ENCODE measurements at places on chromosomes 2 and 18.

DNA sequence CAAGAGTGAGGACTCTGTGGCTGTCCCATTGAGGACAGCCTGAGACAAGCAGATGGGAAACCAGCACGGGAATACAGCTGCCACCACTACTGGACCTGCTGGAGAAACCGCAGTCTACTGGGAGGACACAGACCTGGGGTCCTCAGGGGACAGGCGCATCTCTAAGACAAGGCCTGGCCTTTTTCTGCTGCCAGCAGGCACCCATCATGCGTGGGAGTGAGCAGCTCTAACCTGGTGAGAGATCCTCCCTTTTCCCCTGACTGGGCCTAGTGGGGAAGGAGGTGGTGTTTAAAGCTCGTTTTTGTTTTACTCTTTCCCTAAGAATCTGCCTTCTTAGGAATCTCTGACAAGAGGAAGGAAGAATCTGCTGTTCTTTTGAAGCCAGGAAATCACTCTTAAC lies 36.6 kb downstream of the CYRIA start:
- DNase-seq, result no peak

- DNase-seq, result peak; percentile 73
Observed at GRCh38 chr2:178514664-178515063, 34.4 kb downstream of the PLEKHA3 start.

DNA sequence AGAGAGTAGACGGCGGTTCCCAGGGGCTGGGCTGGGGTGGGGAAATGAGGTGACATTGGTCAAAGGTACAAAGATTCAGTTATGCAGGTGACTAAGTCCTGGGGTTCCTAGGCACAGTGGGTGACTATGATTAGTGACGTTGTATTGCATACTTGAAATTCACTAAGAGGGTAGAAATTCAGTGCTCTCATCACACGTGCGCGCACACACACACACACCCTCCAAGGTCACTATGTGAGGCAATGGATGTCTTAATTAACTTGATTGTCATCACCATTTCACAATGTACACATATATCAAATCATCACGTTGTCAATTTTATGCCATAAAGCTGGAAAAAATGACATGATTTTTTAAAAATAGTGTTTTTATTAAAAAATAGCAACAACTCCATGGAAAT lies 92.9 kb upstream of the ALKAL2 start:
- DNase-seq, result no peak

- peak; percentile 83 for DNase-seq
Observed at GRCh38 chr18:54607213-54608027, 16.4 kb downstream of the DYNAP start.

DNA sequence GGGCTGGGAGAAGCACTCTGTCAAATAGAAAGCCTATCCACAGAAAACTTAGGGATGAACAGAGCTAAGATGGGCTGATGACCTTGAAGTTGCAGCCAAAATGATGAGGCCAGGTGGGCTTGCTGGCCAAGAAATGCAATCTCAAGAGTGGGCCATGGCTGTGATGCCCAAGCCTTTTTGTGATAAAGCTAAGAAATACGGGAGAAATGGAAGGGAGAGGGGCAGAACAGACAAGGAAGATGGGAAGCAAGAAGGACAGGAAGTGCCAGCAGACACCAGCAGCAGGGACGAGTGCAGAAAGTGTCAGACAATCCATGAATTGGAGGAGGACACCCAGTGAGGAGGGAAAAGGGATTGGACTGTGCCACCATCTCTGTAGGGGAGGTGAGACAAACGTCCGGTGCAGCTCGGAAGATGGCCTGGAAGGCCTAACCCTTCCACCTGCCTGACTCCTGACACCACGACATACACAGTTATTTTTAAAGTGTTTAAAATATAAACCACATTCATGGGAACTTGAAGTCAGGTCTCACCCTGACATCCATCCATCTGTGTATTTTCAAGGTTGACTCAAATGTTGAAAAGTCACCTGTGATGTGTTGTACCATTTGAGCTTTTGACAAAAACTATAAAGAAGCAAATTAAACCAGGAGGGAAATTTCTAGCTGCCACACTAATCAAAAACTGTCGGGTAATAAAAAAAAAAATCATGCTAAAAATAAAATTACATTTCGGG lies 105.5 kb downstream of the BCL2 start:
- DNase-seq, result no peak

DNA sequence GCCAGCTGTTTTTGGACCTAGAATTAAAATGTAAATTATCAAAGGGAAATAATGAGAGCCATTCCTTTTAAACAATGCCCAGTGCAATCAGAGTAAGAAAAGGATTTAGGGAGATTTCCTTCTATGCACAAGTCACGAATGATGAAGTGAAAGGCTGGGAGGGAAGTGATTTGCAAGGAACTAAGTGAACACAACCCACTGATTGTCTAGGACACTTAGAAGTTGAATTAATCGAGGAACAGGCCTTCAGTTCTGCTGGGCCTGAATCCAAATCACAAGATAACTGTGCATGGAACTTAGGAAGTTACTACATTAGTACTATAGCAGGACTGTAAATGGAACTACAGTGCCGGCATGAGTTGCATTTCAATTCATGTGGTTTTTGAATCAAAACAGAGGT lies 17.7 kb downstream of the MAP2 start:
- DNase-seq, result no peak

DNA sequence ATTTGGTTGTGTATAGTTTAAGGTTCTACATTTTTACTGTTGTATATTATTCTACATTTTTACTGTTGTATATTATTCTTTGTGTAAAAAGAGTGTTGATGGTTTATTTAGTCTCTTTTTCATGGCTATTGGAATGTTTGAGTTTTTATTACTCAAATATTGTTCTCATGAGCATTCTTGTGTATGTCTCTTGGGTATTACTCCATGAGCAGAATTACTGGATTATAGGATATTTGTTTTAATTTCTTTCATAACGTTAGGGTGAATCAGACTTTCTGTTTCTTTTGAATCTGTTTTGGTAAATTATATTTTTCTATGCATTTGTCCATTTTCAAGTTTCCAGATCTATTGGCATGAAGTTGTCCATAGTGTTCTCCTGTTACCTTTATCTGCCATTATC lies 111.6 kb downstream of the DYNAP start:
- DNase-seq, result no peak

GRCh38 chr18:65735155-65735554 lies 15.7 kb upstream of the CDH7 start:
- DNase-seq, result no peak

All from kidney epithelial cell (primary cell).